Progenitor cell of endocrine pancreas (in vitro differentiated cells): ENCODE measurements at places on chromosomes 16 and 17.

DNA sequence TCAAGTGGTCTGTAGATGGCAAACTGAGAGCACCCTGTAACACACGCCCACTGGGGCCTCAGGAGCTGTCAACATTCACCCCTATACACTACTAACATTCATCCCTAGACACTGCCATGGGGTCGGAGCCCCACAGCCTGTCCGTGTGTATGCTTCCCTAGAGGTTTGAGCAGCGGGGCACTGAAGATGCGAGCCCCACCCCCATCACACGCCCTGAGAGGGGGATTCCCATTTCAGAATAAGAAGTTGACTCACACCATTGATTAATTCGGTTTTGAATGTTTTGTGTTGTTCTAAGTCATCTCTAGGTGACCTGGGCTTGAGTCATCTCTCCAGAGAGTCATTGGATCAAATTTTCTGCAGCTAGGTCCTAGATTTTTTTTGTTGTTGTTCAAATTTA is 37.3 kb upstream of the MMD start:
- no peak for DNase-seq

GRCh38 chr16:66484453-66485213 is 57.5 kb downstream of the BEAN1 start:
- no peak for DNase-seq

DNA sequence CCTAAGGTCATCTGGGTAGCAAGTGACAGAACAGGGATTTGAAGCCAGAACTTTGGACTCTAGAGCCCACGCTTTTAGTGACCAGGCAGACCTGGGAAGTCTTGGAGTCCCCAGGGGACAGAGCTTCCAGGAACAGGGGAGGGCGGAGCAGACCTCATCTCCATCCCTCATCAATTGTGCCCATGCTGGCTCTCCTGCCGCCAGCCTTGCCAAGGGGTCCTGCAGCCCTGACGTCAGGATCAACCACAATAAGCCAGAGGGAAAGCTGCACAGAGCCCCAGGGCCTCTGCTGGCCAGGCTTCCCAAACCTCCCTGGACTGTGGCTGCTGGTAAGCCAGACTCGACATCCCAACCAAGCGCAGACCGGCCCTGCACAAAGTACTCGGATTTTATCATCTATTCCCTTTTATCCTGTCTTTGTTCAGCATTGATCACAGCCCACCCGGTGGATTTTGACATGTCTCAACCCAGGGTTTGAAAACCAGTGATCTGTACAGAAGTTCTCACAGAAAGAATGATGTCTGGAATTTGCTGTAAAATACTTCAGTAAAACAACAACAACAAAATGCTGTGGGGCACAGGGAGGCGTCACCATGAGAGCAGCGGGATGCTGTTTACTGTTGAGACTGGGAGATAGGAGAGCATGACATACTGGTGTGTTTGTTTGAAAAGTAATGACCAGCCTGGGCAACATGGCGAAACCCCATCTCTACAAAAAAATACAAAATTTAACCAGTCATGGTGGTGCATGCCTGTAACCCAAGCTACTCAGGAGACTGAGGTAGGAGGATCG is 11.8 kb downstream of the C16orf74 start:
- no peak for DNase-seq

DNA sequence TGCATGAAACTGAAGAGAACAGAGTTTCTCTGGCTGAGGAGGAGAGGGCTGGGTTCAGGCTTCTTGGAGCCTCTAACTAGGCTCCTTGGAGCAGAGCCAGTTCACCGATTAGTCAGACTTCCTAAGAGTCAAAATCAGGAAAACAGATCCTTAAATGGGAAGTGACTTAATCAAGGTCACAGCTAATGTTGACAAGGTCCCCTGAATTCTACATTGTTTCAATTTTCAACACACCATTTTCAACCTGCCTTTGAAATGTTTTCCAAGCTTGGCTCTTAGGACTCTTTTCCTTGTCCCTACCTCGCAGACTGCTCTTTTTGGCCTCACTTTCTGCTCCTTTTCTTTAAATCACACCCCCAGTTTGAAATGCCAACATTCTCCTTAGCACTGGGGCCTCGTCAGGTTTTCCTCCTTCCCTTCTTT is 16.3 kb downstream of the MYL4 start:
- DNase-seq = no peak
